ENCODE measurements at places on chromosomes 7 and 10.

GRCh38 chr10:110739811-110740271, 95.7 kb downstream of the RBM20 start:
- no peak for DNase-seq

DNA sequence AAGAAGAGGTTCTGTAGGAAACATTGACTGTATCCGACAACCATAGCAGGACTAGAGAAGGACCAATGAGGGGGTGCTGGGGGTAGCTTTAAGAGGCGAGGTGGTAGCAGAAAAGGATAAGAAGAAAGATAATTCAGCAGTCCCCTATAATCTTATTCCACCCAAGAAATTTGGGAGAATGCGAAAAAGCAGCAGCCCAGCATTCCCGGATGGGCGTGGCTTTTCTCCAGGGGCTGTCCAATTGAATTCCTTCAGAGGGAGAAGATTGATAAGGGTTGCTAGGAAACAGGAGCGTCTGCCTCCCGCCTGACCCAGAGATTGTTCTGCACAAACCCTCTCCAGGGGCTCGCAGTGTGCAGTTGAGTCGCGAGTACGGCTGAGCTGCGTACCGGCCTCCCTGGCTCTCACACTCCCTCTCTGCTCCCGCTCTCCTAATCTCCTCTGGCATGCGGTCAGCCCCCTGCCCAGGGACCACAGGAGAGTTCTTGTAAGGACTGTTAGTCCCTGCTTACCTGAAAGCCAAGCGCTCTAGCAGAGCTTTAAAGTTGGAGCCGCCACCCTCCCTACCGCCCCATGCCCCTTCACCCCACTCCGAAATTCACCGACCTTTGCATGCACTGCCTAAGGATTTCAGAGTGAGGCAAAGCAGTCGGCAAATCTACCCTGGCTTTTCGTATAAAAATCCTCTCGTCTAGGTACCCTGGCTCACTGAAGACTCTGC, at the start of gene GRM3:
TSS of gene GRM3 (plus strand) at position 349 of the 721 bp plus-strand sequence. CDS start 121,237 bp downstream, outside the sequence.
- DNase-seq, result no peak

- no peak for DNase-seq
Observed at GRCh38 chr10:36182179-36182566, 540.1 kb upstream of the FZD8 start.

DNA sequence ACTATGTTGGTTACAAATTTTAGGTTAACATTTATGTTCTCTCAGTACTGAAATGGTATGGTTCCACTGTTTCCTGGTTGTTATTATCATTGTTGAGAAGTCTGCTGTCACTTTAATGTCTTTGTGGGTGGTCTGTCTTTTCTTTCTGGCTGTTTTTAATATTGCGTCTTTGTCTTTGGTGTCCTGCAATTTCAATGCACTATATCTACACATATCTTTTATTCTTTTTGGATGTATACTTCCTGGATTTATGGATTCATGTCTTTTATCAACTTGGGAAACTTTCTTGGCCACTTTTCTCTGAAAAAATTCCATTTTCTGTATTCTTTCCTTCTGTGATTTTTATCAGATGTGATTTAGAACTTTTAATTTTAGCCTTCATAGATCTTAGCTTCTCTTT, 250.2 kb downstream of the BUB3 start:
- no peak for DNase-seq

All from NCI-H2171 (cell line).